T-helper 2 cell (primary cell): ENCODE measurements at places on chromosomes 7 and 10.

DNA sequence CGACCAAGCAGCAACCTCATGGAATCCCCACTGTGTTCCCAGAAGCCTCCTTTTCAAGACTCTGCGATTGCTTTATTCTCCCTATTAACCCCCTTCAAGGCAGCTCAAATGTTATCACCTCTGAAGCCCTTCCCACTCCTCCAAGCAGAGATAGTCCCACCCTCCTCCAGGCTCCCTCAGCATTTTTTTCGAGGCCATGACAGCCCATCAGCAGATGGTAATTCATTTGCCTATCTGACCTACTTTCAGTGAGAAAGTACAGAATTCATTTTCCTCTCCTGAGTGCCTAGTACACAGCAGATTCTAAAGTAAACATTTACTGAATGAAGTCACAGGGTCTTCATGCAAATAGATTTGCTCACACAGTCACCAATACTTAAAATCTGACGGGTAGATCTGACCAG is 47.8 kb downstream of the HERPUD2 start:
- DNase-seq = no peak

DNA sequence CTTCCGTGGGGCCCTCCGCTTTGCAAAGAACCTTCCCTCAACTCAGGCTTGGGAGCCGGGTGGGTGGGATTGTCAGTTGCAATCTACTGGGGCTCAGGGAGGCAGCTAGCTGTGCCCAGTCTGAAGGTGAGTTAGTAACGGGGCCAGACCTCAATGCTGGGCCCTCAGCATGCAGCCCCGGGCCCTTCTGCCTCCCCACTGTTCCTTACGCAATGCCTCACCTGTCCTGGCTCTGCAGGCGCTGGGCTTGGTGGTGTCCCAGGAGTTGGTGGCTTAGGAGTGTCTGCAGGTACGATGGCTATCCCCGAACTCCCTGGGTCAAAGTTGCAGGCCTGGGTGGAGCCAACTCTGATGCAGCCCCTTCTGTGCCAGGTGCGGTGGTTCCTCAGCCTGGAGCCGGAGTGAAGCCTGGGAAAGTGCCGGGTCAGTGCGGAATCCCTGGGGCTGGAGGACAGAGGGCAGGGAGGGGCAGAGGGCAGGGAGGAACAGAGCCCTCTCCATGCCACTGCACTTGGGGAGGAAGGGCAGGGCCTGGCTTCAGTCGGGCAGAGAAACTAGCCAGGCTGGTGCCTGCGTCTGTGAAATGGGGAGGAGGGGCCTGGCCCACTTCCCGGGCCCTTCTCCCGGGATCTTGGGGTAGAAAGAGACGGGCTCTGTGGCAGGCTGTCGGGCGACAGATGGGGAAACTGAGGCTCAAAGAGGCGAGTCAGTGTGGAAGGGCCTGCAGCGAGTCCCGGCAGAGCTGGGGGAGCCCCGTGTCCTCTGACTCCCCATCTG is 15.0 kb downstream of the ELN start:
- no peak for DNase-seq

DNA sequence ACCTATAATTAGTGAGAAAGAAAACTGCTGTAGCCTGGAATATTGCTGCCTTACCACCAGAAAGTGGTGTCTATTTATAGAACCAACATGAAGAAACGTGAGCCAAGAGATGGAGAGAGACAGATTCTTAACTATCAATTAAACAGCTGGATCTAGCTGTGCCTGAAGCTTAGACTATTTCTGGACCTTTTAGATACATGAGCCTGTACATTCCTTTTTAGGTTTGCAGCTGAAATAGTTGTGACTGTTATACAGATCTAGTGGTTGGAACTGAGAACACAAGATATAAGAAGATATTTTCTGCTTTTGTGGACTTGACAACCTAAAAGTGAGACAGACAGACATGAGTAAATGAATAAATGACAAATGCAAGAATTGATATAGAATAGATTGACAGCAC is 73.4 kb downstream of the CDK14 start:
- DNase-seq = no peak

DNA sequence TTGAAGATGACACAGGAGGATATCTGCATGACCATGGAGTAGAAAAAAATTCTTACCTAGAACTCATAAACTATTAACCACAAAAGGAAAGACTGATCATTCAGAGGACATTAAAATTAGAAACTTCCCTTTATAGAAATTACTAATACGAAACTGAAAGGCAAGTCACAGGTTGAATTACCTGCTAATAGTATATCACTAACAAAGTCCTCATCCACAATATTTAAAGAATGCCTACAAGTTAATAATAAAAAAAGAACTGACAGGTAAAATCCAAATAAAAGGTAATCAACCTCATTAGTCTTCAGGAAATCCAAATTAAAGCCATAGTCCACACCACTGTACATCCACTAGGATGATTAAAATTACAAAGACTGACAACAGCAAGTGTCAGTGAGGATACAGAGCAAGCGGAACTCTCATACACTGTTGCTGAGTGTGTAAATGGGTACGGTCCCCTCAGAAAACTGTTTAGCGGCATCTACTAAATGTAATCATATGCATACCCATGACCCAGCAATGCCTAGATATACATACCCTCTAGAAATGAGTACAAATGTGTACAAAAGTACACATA is 71.2 kb downstream of the ARHGAP21 start:
- no peak for DNase-seq

GRCh38 chr7:138667535-138668228 is 33.5 kb downstream of the SVOPL start:
- no peak for DNase-seq

DNA sequence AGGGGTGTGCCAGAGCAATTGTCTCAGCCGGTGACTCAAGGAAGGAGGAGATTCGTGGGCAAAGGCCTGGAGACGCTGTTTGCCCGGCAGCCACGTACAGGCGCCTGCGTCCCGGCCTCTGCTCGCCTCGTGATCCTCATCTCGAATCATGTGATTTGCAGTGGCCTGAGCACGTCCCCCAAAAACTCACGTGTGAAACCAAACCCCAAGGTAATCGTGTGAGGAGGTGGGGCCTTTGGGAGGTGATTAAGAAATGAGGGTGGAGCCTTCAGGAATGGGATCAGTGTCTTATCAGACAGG is 226.8 kb downstream of the TCERG1L start:
- DNase-seq = no peak

DNA sequence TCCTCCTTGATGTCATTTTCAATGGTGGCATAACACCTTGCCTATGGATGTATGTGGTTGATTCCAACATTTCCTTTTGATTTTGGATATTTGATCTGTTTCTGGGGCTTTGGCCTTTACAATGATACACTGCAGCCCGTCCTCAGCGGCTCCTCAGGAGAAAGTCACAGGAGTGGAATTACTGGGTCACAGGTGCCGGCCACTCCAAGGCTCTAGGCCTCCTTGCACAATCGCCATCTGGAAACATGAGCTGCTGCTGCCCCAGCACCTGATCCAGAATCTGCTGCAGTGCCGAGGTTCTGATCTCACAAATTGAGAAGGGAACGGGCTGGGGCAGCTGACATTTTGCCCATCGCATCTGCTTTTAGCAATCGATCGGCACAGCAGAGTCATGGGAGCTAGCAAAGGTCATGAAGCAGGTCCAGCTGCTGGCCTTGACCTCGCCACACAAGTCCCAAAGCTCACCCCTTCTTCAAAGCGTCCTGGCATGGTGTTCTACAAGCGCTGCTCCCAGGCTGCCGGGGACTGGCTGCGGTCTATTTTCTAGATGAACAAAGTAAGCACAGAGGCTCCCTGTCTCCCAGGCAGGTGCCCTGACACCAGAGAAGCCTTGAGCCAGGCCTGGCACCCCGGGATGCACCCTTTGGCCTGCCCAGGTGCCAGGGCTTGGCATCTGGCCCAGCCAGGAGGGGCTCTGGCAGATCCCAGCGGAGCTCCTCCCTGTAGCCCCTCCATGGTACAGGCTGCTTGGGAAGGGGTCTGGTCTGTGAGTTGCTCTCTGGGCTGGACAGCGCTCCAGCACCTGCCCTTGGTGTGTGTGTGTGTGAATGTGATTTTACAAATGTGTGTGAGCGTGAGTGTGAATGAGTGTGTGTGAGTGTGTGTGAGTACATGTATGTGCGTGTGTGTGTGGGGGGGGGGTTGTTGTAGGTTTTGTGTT is 201.8 kb downstream of the GLRX3 start:
- DNase-seq = no peak

DNA sequence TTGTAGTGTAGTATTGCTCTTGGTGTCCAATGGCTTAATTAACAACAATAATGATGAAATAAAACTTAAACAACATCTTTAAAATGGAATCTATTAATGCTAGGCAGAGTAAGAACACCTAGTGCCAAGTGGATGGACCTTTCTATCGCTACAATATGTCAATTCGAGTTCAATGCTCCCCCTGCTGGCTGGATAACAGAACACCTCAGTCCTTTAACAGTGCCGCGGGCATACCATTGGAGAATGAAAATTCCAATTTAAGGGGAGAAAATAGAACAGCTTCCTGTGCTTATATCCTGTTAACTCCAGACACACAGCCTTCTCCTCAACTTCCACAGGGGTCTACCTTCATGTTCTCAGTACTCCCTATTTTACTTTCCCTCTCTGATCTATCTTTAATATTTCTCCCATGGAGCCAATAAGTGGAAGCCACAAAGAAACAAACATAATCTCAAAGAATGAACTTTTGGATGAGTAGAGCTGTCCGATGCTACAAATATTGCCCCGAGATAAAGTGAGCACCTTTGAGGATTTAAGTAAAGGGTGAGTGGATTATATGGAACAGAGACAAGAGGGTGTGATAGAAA is 41.4 kb downstream of the COL1A2 start:
- peak; percentile 10 for DNase-seq

DNA sequence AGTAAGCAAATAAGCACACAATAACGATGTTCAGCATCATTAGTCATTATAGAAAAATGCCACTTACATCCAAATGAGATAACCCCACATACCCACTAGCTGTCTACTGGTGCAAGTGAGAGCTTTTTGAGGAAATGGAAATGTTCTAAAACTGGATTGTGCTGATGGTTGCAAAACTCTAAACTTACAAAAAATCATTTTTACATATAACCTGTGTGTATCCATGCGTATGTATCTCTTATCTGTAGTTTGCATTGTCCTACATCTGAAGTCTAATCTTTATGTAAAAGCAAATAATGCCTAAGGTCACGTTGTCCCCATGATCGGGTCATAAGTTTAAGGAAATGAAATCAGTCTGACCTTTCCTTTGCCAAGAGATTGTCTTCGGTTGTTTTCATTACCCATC is 81.6 kb upstream of the DNAJB6 start:
- DNase-seq = no peak

DNA sequence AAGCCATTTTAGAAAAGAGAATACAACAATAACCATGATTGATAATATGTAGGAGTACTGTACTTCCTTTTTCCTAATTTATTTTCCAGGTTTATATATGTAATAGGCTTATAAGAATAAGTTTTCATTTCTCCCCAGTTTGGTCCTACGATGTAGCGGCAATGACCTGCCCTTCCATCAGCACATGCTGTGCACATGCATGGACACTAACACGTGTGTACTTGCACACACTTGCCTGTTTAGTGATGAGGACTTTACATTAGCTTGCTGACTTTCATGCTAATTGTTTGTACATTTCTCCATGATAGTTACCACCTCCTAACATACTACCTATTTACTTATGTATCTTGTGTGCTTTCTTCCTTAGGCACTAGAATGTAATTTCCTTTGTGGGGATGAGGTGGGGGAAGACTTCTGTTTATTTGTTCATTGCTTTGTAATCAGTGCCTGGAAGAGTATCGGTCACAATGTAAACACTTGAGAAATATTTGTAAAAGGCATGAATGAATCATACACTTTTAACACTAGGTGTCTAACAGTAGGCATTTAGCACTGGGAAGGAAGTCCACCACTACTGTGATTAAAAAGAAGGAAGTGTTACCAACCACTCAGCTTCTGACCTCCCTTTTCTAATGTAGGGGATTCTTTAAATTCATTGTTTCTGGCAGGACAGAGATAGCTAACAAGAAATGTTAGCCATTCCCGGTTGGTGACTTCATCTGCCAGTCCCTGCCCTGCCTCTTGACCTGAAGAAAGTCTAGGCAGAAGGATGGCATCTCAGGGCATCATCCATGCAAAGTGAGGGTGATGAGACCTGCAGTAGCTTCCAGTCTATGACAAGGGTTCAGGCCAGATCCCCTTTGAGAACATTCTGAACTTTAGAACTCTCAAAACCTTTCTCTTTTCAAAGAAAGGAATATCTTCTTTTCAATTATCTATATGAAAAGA is 120.2 kb upstream of the RAB18 start:
- DNase-seq = no peak

DNA sequence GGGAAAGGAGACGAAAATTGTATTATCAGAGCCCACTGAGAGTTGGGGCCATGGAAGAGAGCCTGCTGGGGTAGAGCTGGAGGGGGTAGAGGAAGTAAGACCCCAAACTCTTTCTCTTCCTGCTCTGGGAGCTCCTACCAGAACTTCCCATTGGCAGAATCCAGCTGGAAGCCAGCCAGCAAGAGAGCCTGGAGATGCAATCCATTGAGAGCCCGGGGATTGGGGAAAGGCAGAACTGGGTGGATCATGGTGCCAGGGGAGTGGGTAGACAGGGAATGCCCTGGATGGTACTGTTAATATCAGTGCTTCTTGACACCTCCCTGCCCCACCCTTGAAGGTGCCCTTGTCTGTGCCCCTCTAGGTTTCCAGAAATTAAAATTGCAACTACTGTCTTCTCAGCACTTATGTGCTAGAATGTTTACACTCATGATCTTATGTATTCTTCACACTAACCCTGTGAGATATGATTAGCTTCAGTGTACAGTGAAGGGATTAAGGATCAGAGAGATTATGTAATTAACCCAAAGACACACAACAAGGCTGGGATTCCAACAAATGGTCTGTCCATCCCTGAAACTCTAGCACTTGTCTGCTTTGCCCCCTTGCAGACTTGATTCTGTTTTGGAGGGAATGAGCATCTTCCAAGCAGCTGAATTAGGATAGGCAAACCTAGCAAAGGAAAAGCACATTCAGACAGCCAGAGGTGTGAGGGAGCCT is 154.1 kb downstream of the C10orf105 start:
- no peak for DNase-seq

DNA sequence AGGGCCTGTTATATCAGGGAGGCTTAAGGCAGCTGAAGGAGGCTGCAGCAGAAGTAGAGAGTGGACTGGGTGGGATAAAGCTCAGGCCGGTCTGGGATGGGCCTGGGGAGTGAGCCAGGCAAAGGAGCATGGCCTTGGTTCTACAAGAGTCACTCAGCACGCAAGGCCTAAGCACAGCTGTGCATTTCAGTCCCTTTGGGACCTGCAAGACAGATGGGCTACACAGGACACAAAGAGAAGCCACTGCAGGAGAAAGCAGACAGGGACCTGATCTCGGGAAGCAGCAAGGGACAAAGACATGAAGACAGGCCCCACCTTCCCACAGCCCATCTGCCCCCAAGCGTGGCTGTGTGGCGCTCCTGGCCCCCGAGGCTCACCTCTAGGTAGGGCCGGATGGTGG is 29.4 kb downstream of the RRP12 start:
- DNase-seq = no peak

DNA sequence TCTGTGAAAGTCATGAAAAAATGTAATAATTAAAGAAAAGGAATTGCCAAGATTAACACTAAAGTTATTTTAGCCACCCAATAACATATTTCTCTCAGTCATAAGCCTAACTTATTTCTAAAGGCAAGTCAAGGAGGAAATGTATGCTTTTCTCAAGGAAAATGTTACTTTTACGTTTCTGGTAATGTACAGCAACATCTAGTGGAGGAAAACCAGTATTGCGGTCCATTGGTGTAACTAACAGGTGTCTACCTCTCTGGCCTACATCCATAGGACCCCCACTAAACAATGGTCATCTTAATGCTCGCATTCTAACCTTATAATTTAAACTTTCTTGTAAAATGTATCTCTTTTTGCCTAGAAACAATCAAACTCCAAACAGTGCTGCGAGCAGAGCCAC is 437.5 kb downstream of the KIF20B start:
- DNase-seq = no peak
